Amniotic epithelial cell (primary cell): ENCODE measurements at places on chromosomes 3 and 15.

DNA sequence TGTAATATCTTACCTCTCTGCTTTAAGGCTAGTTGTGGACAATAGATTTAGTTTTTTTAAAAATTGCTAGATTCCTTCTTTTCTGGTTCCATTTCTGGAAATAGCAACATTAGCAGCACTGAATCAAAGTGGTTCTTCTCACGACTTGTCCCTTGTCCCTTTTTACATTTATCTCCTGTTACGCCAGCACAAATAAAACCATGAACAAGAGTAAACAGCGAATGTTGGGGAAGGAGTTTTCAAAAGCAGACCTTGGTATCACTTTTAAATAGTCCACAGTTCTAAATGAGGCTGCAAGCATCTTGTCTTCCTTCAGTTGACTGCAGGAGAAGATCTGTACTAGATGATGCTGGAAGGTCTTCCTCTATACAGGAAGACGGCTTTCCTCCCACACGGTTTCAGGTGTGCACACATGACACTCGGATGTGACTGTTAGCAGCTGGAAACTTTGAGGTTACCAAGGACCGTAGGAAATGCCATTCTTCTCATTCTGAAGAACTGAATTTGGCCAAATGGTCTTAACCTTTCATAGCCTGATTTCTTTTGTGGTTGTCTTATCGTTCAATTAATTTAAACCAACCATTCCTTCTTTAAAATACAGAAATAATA lies 251.0 kb upstream of the ICE2 start:
- DNase-seq: no peak

DNA sequence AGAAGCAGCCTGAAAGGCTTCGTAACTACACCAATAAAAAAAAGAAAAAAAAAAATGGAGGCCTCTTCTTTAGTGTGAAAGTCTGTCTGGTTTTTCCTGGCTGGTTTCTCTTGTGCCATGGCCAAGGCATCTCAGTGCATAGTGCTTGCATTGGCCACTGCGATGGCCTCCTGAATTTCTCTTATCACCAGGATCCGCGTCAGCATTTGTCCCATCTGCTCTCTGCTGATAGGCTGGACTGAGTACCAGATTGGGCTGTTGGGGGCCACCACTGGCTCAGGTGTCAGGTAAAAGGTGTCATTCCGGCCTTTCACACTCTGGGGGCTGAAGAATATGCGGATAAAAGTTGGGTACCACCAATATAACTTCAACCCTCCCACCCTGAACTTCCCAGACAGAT lies 1.1 kb upstream of the IMPDH2 start:
- no peak for DNase-seq

DNA sequence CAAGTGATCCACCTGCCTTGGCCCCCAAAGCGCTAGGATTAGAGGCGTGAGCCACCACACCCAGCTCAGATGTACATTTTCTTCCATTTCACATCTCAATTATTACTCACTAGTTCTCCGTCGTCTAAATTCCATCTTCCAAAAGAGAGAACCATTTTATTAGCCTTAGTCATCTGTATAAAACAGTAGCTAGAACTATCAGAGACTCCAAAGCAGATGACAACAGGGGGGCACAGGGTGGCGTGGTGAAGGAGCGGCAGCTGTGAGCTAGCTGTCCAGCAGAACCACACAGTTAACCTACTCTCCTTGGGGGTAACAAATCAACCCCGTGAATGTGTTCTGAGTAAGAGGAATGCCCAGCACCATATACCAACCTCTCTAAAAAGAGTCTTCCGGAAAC lies 7.1 kb downstream of the SLC25A20 start:
- DNase-seq: no peak

- DNase-seq: no peak
Observed at GRCh38 chr3:180478695-180479094, 123.3 kb upstream of the TTC14 start.

- DNase-seq: no peak
Observed at GRCh38 chr3:193187070-193187722, 53.8 kb upstream of the PLAAT1 start.

GRCh38 chr15:70154718-70155347 lies 57.1 kb upstream of the TLE3 start:
- peak; percentile 99 for DNase-seq

GRCh38 chr3:108064293-108064887 lies 26.4 kb downstream of the CD47 start:
- no peak for DNase-seq

- DNase-seq: no peak
Observed at GRCh38 chr15:82966671-82967071, 14.2 kb upstream of the HOMER2 start.

GRCh38 chr15:54109014-54109413 lies 130.8 kb downstream of the UNC13C start:
- DNase-seq: no peak

DNA sequence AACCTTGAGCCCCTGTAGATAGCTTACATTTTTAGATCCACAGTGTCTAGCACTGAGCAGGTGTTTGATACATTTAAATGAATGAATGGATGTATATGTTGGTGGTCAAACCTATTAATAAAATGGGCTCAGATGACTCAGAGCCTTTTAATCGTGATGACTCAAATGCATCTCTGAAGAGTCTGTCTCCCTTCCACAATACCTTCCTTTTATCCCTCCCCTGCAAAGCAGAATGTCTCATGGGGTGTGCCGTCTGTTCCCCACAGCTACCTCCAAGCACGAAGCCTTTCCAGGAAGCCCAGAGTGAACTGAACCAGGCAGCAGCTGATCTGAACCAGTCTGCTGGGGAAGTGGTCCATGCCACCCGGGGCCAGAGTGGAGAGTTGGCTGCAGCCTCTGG lies 303.5 kb upstream of the TPM1 start:
- DNase-seq: peak; percentile 66

DNA sequence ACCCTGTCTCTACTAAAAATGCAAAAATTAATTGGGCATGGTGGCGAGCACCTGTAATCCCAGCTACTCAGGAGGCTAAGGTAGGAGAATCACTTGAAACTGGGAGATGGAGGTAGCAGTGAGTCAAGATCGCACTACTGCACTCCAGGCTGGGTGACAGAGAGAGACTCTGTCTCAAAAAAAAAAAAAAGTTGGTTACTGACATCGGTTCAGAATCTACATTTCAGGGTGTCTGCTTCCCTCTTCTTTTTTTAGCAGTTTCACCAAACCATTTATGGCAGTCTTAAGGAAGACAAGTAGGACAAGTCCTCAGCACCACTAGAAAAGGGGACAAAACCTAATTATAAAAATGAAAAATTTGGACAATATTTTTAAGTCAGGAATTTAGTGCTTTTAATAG lies 3.3 kb upstream of the USP4 start:
- no peak for DNase-seq

DNA sequence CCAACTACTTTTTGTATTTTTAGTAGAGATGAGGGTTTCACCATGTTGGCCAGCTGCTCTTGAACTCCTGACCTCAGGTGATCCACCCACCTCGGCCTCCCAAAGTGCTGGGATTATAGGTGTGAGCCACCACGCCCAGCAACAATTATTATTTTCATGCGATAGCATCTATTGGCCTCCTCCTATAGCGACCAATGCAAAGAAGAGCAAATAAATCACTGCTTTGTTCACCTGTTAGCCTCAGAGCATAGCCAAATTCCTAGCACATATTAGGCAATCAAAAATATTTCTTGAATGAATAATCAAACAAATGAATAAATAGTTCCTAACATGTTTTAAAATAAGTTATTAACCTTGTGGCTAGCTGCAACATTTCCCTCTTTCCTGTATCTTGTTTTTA lies 36.8 kb upstream of the TNFSF10 start:
- DNase-seq: peak; percentile 36

DNA sequence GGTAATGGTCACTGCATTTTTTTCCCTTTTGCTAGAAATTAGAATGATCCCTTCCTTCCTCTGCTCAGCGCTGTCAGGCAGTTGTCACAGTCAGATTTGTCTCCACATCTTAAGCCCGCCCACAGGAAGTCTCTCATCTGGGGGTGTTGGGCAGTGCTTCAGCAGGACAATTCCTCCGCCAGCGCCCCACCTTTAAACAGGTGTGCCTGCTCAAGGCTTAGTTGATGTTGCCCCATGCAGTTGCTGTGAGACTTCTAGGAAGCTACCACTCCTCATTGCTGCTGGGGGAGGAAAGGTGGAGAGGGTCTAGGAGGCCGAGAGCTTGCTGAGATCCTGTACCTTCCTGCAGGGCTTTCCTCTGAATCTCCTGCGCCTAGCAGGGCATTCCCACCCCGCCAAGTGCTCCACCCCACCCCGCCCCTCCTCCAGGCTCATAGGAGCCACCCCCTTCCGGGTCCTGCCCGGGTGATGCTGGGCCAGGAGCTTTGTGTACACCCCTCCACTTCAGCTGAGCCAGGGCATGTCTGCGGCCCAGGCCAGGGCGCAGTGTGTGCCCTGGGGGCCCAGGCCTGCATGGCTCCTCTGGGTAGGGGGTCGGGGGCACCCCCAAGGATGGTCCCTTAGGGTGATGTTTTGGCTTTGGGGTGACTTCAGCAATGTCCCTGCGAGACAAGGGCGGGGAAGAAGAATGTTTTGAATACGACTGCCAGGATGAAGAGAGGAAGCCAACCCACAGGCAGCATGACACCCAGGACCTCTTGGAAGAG lies 68.7 kb downstream of the TRAK1 start:
- DNase-seq: no peak

DNA sequence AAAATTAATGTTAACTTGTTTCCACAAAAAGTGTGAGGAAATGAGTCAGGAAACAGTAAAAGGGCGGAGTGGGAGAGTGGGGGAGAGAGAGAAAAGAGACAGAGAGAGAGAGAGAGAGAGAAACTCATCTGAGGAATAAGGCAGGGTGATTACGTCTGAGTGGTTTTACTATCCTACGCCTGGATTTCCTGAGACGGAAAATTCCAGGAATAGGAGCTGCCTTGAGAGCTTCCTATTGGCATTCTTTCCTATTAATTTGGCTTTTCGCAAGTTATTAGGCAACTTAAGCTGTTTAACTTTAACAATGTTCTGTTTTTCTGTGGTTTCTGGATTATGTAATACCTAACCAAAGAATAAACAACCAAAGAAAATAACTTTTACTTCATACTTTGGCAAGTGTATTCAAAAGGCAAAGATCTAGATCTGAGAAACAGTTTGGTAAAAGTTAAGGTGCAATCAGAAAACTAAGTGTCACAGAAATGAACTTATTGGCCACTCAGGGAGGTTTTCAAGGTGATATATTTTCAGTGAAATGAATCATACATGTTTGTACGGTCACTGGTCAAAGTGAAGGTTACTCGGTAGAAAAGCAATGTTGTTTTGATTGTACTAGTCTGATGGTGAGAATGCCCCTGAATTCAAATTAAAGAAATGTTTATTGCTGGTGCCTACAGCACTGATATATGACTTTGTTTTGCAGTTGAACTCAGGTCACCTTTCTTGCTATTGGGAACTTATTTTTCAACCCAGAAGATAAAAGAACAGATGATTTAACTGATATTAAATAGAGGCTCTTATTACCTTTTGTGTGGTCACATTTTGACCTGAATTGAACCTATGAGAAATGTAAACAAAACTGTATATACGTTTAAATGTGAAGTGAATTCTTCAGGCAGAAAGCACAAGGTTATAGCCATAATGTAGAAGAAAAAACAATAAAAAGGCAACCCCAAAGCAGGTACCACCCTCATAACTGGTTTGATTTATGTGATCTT lies 39.9 kb upstream of the TNFSF10 start:
- DNase-seq: peak; percentile 100

GRCh38 chr3:104906001-104906639 lies 460.6 kb upstream of the ALCAM start:
- DNase-seq: no peak

- DNase-seq: no peak
Observed at GRCh38 chr15:39253552-39253951, 327.3 kb upstream of the THBS1 start.

- peak; percentile 41 for DNase-seq
Observed at GRCh38 chr3:52636673-52637072, 49.0 kb downstream of the PBRM1 start.

DNA sequence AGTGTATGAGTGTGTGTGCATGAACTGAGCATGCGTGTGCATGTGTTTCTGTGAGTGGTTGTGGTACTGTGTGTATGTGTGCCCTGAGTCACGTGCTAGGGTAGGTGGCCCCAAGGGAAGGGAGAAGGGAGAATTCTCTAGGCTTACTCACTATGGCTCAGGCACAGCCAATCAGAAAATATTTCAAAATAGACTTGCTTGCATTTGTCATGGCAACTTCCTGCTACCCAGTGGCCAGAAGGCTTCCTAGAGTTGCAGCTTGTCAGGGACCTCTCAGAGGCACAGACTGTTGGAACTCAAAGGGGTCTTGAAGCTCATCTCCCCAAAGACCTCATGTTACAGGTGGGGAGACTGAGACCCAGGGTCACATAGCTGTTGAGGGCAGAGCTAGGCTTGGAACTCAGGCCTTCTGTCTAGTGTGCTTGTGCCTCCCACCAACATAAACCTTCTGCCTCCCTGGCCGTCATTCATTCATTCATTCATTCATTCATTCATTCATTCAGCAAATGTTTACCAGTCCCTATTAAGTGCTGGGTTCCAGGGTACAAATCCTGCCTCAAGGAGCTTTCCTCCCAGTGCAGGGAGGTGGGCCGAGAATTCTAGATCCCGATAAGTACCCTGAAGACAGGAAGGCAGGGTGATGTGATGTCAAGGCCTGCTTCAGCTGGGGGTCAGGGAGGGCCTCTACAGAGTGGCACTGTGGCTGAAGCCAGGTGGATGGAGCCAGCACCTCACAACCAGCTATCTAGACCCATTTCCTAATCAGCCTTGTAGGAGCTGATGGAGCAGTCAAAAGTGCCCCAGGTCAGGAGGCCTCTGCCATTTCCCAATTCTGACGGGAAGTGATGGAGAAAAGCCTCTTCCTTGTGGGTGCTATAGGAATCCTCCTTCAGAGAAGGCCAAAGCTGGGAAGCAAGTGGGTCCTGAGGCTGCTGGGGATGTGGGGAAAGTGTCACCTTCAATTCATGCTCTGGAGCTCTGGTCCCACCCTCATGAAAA lies 10.9 kb upstream of the RFT1 start:
- DNase-seq: peak; percentile 65

- DNase-seq: no peak
Observed at GRCh38 chr3:120802916-120803315, 60.4 kb downstream of the GTF2E1 start.

GRCh38 chr3:129514110-129514509 lies 14.3 kb upstream of the RHO start:
- DNase-seq: no peak

- no peak for DNase-seq
Observed at GRCh38 chr3:133514418-133514817, 59.1 kb upstream of the CDV3 start.

DNA sequence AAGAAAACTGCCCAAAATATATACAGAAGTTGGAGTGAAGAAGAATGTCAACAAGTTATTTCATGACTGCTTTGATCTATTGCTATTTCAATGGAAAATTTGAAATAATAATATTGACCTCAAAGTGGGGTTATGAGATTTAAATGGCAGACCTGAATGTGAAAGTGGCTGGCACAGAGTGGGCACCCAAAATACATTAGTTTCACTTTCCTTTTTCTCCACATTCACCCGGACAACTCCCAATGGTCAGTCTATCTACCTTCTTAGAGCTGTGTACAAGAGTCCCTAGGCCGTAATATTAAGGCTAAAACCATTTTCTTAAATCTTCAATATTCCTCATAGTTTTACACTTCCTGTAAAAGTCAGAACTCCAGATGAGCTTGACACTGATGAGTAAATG lies 61.6 kb upstream of the ETV5 start:
- DNase-seq: no peak

- DNase-seq: no peak
Observed at GRCh38 chr15:29968099-29968894, 114.5 kb upstream of the GOLGA8J start.

GRCh38 chr15:28954466-28955159 lies 68.8 kb downstream of the APBA2 start:
- no peak for DNase-seq
